ENCODE measurements at places on chromosomes 5 and 9. TPM values are rescaled to one million over a fixed set of nuclear protein-coding genes. Genes with fewer than 3 reads are reported as not detected.

DNA sequence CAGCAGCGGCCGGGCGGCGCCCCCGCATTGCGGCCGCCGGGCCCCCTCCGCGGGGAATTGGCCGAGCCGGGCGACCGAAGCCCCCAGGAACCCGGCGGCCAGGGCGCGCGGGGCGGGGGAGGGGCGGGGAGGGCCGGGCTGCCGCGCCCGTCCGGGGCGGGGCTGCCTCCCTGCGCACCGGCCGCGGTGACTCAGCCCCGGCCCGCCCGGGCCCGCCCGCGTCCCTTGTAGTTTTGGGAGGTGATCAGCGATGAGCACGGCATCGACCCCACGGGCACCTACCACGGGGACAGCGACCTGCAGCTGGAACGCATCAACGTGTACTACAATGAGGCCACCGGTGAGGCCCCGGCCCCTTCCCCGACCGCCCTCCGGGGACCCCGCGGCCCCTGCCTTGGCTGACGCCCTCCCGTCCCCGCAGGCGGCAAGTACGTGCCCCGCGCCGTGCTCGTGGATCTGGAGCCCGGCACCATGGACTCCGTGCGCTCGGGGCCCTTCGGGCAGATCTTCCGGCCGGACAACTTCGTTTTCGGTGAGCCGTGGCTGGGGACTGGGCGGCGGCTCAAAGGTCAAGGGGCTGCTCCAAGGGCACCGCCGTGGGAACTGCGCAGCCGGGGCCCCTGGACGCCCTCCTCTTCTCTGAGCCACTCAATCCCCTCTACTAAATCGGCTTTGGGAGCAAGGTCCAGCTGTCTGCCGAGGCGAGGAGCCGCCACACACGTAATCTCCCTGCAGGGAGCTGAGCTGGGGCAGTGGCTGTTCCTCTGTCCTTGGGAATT is 592 bp downstream of the TUBB4B start:
- no peak for DNase-seq

DNA sequence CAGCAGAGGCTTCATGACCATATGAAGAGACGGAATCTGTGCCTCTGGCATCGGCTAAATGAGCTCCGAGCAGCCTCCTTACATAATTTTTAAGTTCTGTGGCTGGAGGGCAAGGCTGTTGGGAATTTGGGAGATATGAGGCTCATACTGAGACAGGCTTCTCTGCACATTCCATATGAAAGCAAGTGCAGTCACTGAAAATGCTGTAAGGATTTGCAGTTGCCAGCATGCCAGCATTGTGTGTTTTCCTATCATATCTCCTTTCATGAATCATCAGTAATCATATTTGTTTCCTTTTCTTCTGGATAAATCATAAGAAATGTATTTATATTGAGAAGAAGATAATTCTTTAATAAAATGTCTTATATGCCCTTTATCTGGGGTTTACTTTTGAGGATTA is 775.4 kb downstream of the SEMA5A start:
- no peak for DNase-seq

DNA sequence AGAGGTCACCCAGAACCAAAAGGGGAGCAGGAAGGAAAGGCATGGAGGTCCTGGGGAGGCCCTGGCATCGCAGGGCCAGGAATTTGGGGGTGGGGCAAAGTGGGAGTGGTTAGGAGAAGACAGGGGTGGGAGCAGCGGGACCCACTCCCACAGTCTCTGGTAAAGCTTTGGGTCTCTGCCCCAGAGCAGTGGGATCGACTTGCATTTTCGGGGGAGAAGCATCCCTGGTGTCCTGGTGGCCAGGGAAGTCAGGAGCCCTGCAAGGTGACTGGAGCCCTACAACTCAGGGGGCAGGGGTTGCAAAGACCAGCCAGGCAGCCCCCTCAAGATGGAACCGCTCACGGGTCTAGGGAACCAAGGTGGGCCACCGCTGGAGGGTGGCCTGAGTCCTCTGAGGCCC is 22.4 kb upstream of the GTF3C5 start:
- no peak for DNase-seq

GRCh38 chr9:136399176-136400037 is 563 bp downstream of the SNAPC4 start:
- no peak for DNase-seq

CCDC112 gene
- 6.6 TPM for total RNA-seq

- no peak for DNase-seq
Observed at GRCh38 chr5:7066471-7067235, 329.3 kb upstream of the ADCY2 start.

GRCh38 chr5:14184082-14184481 is 40.9 kb downstream of the TRIO start:
- no peak for DNase-seq

GRCh38 chr5:65204966-65205365 is 276.8 kb downstream of the ADAMTS6 start:
- no peak for DNase-seq

DNA sequence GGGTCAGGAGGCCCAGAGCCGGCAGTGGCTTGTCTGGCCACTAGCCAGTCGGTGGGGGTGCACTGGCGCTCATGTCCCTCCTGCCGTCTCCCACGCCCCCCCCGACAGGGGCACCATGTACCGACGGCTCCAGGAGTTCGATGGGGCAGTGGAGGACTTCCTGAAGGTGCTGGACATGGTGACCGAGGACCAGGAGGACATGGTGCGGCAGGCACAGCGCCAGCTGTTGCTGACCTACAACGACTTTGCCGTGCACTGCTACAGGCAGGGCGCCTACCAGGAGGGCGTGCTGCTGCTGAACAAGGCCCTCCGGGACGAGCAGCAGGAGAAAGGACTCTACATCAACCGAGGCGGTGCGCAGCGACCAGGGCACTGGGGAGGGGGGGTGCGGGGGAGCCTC is 8.1 kb downstream of the TTC16 start:
- no peak for DNase-seq

GRCh38 chr5:161547738-161548486 is 1.4 kb upstream of the GABRB2 start:
- no peak for DNase-seq

DNA sequence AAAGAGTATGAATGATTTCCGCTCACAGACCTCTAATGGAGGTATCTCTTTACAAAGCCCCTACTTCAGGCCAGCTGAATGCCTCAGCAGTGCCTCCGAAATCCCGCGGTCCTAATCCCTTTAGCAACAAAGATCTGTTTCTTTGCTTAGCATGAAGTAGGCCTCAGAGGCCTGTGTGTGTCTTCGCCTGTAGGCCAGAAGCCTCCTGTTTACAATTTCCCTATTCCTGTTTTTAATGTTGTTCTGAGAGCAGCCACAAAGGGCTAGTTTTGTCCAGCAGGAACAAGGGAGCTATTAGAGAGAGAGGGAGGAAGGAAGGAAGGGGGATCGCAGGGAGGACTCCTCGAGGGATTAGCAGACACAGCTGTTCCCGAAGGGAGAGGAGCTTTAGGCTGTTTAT is 166.4 kb upstream of the SPRY4 start:
- no peak for DNase-seq

GRCh38 chr9:7315116-7315515 is 484.5 kb downstream of the DMAC1 start:
- DNase-seq = no peak

FOXD4L5 gene
- 0.11 TPM for total RNA-seq

DNA sequence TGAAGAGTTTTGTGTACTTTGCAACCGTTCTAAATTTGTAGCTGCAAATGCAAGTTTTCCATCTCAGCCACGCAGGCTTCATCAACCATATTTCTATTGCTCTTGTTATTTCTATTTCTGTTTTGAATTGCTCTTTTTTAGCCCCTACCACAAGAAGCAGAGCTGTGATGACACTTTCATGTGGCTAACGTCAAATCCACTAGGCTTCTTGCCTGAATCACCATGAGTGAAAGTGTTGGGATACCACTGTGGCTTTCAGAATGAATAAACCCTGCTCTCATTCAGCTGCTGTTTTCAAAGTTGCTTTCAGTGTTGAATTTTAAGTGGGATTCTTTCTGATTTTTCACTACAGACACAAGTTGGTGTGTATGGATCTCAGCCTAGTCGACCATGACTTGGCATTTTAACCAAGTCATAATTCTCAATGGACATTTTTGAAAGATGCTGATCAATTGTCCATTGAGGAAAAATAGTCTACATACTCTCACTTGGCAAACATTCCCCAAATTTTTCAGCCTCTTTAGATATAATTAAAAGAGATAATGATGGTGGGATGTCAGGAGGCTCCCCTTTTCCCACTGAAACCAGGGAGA is 41.0 kb upstream of the MTAP start:
- no peak for DNase-seq

GALNT10 gene
- 39.5 TPM for total RNA-seq

DNA sequence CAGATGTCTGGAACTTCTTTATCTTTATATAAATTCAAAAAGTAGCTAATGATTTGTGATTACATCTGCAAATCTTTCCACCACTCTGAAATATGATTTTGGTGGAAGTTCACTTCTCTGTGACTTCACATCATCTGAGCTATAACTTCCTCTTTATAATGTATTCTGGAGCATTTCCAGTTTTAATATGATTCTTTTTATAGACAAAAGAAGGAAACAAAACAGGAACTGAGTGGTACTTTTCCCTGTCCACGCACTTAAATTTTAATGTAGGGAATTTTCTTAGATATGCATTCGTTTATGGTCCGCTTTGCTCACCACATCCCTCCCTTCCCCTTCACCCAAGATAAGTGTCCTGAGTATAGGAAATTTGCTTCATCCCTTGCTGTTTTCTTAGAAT is 333.5 kb downstream of the CHSY3 start:
- DNase-seq = peak; percentile 35

DNA sequence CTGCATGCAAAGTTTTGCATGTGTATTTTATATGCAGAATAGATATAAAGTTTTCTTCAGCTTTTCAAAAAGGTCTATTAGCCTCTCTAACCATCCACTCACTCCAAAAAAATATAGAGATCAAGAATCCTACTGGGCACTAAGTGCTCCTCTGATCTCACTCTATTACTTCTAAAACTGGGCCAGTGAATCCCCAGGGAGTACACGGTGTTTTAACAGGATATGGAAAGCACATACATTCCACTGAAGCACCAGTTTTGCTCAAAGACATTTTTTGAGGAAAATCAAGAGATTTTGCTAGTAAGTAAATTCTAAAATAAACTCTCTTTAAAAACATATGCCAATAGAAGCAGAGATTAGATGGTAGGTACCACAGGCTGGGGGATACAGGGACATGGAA is 95.2 kb downstream of the DEPDC1B start:
- no peak for DNase-seq

MRPS27 gene
- 108 TPM for total RNA-seq
